ENCODE measurements at places on chromosomes 4 and X. TPM values are rescaled to one million over a fixed set of nuclear protein-coding genes. Genes with fewer than 3 reads are reported as not detected.

HS3ST1 gene
- 0.16 TPM for total RNA-seq

SMR3A gene
- total RNA-seq: not detected

LIMCH1 gene
- 3.3 TPM for total RNA-seq

TIMM17B gene
- total RNA-seq: 26.0 TPM

PHKA1 gene
- 1.8 TPM for total RNA-seq

CLTRN gene
- total RNA-seq: not detected

CT45A5 gene
- not detected for total RNA-seq

FGF13 gene
- total RNA-seq: 2.3 TPM
